ENCODE measurements at places on chromosomes 4 and X.

- no peak for DNase-seq
Measured at GRCh38 chr4:181661090-181661489, 582.1 kb upstream of the TENM3 start.

- DNase-seq = no peak
Measured at GRCh38 chr4:18128241-18128640, 106.7 kb upstream of the LCORL start.

- no peak for DNase-seq
Measured at GRCh38 chr4:6618386-6619115, 21.9 kb upstream of the MRFAP1 start.

GRCh38 chrX:138763761-138764160 is 52.2 kb upstream of the FGF13 start:
- DNase-seq = no peak

GRCh38 chrX:9091258-9091657 is 57.3 kb upstream of the FAM9B start:
- DNase-seq = no peak

GRCh38 chr4:18518098-18518497 is 496.5 kb upstream of the LCORL start:
- no peak for DNase-seq

GRCh38 chrX:40086569-40087335 is 11.0 kb downstream of the BCOR start:
- DNase-seq = no peak

DNA sequence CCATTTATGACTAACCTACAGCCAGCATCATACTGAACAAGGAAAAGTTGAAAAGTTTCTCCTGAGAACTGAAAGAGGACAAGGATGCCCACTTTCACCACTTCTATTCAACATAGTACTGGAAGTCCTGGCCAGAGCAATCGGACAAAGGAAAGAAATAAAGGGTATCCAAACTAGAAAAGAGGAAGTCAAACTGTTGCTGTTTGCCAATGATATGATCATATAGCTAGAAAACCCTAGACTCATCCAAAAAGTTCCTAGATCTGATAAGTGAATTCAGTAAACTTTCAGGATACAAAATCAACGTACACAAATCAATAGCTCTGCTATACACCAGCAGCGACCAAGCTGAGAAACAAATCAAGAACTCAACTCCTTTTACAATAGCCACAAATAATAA is 64.5 kb downstream of the CENPC start:
- no peak for DNase-seq

- DNase-seq = no peak
Measured at GRCh38 chrX:149506349-149506748, 1.2 kb upstream of the IDS start.

DNA sequence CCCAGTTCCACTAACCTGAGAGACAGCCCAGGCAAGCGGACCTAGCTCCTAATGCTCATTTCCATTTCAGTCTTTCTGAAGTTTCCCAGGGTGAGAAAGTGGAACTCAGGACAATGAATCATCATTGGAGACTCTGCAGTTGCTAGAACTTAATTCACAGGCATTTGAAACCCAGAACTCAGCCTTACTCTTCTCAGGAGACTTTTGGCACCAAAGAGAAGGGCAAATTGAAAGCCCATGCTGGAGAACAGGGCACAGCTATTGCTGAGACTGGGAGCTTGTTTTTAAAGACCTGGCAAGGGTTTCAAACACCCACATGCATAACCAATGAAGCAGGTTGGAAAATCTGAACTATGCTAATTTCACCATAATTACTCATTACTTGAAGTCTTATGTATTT is 36.0 kb downstream of the BST1 start:
- DNase-seq = no peak

GRCh38 chrX:134999469-134999868 is 8.7 kb downstream of the SMIM10 start:
- no peak for DNase-seq

DNA sequence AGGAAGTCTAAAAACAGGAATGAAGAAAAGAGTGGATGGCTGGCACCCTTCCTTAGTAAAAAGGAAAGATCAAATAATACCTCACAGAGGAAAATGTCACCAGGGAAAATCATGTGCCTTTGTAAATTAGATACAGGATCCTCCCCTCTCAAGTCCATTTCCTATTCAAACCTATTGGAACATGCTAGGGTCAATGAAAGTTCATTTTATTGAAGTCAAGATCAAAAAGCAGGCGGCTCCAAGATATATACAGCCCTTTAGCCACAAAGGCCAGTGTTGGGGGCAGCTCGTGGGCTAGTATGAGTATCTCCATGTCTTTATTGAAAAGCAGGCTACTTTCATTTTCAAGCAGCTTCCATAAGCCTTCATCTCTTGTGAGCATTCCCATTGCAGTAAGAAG is 141.1 kb downstream of the QDPR start:
- no peak for DNase-seq

DNA sequence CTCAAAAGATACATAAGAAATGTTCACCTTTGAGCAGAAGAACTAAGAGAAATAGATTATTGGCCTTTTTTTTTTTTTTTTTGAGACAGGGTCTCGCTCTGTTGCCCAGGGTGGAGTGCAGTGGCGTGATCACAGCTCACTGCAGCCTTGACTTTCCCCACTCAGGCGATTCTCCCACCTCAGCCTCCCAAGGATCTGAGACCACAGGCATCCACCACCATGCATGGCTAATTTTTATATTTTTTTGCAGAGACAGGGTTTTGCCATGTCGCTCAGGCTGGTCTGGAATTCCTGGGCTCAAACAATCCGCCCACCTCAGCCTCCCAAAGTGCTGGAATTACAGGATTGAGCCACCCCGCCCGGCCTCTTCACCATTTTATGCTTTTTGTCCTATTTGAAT is 2.9 kb upstream of the TLR6 start:
- DNase-seq = no peak

DNA sequence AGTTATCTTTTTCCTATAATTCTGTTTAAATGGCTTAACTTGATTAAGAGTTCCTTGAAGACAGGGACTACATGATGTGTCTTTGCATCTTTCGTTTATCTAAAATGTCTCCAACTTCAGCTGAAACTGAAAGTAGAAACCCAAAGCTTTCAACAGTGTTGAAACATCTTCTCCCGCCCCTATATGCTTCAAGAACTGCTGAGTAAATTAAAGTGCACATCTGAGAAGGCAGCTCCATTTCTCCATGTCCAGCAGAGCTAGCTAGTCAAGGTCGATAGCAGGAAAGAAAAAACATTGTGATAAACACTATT is 185.7 kb upstream of the TBL1X start:
- no peak for DNase-seq

DNA sequence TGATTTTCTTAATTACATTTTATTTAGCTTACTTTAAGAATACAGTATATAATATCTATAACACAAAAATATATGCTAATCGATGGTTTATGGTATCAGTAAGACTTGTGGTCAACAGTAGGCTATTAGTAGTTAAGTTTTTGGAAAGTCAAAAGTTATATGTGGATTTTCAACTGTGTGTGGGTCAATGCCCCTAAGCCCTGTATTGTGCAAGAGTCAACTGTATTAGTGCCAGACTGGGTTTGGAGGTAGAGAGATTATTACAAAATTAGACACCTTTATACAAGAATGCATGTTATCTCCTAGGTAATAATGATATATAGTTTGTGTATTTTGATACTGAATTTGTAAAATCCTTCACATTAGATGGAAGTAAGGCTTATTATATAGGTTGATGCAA is 100.3 kb upstream of the PRR32 start:
- no peak for DNase-seq

GRCh38 chrX:49249071-49249470 is 13.8 kb downstream of the CCDC22 start:
- DNase-seq = no peak

- no peak for DNase-seq
Measured at GRCh38 chr4:98568941-98569663, 89.3 kb downstream of the TSPAN5 start.

GRCh38 chrX:50812995-50813842 is 775 bp downstream of the SHROOM4 start:
- DNase-seq = no peak

DNA sequence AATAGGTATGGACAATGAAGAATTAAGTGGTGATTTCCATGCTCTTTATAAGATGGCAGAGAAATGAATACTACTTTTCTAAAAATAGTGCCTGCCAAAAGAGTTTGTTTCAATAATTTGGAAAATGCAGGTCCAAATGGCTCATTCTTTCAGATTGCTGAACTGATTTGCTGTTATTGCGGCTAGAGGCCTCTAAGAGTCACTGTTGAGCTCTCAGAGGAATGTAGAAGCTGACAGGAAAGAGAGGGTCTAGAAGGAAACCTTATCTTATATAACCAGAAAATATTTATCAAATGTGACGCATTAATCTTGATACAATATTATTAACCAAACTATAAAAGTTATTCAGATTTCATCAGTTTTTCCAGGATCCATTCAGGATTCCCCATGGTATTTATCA is 65.7 kb upstream of the PAGE1 start:
- DNase-seq = peak; percentile 0

DNA sequence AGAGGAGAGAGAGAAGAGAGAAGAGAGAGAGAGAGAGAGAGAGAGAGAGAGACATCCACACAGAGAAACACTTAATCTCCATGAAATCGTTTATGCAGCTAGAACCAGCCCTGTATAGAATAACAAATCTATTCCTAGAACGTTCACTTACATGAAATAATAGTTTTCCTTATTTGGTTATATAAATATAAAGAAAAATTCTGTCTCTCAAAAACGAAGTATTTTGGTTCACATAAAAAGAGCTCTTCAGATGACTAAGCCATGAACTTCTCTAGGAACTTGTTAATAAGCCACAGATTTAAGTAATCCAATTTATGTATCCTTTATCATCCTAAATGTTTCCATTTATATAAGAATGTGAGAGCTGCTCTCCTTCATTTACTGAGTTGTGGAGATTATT is 1315.1 kb upstream of the PCDH7 start:
- DNase-seq = no peak

DNA sequence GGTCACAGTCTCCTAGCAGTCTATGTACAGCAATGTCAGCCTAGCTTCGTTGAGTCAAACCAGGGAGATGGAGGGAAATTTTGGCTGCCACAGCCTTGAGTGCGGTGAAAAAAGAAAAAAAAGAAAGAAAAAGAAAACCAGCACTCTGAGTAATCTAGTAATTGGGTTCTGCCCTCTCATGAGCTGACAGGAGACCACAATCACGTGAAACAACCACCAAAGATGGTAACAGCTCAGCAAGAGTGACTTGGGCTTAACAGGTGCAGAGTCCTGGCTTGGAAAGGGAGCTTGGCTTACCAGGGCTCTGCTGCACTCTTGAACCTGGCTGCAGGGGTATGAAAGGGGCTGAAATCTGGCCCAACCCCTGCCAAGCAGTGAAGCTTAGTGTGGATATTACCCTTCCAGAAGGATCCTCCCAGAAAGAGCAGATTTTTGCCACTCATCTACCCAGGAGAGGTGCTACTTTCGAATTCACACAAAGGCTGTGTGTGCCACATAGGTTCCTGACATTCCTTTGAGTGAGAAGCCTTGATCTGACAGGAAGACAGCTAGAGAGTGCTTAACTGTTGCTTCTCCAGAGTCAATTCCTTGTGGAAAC is 350.3 kb downstream of the PTTG2 start:
- DNase-seq = no peak

DNA sequence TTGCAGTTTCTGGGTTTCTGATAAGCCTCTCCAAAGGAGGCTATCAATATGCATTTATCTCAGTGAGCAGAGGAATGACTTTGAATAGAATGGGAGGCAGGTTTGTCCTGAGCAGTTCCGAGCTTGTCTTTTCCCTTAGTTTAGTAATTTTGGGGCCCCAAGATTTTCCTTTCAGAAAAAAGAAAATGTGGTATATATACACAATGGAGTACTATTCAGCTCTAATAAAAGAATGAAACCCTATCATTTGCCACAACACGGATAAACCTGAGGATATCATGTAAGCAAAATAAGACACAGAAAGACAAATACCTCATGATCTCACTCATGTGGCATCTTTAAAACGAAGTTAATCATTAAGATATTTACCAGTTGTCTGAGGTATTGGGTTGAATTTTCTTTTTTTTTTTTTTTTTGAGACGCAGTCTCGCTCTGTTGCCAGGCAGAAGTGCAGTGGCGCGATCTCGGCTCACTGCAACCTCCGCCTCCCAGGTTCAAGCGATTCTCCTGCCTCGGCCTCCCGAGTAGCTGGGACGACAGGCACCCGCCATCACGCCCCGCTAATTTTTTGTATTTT is 540 bp downstream of the ZNF721 start:
- no peak for DNase-seq

DNA sequence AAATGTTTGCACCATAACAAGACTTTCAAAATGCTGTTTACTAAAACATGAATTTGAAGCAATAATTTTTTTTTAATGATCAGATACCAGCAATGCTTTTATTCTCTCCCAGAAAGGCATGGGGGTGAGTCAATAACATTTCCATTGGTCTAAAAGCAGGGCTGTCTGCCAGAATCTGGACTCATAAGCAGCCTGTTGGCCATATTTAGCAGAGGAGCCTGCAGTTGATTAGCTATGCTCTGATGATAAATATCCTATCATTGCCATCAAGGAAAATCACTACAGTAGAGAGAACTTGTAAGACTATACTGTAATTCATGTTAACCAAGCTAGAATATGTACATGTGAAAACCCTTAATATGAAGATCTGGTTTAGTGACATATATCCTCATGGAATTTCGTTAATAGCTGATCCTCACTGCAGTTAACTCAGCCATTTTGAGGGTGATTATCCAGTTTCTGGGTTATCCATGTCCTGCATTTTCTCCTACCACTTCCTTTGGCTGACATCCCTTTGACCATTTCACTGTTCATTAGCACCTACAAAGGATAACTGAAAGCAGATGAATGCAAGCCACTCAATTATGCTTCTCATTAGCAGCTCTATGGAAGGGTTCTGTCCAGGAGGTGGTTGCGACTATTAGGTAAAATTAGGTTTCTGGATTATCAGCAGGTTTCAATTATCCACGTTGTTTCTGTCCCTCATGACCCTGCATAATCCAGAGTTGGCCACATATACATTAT is 72.9 kb upstream of the DIAPH2 start:
- DNase-seq = no peak

DNA sequence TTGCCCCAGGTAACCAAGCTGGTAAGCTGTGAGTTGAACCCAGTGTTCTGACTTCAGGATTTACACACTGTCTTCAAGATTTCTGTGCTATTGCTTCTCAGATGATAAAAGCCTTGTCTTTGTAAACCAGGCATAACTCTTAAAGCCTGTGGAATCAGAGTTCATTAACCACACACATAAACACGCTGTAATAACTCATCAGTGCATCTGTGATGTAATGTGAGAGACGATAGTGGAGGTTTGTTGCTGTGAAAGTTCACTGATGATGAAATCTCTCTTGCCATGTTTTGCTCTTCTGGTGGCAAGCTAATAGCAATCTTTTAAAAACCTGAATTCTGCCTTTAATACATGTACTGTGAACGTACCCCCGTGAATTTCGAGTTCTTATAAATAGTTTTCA is 41.5 kb downstream of the CLCN4 start:
- no peak for DNase-seq

DNA sequence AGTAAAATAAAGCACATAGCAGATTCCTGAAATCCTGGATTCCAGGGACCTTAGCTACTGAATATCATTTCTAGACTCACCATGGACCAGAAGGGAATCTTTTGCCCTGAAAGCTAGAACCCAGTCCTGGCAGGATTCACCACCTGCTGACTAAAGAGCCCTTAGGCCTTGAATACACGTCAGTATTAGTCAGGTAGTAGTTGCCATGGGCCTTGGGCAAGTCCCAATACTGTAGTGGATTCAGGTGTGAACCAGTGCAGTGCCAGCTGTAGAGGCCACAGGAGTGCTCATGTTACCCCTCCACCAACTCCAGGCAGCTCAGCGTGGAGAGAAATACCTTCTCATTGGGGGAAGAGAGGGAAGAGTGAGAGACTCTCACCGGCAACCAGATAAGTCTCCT is 64.1 kb upstream of the UBQLN2 start:
- DNase-seq = no peak
